ENCODE measurements at places on chromosomes 5 and 9.

GRCh38 chr9:92954049-92954861 is 6.9 kb downstream of the FGD3 start:
- DNase-seq, result peak; percentile 45
- no peaks in the 10 kb centered on the region for H3K36me3 ChIP-seq
- H3K27ac ChIP-seq, result no peak overlapping the region
- H3K4me1 ChIP-seq, result no peaks in the 10 kb centered on the region
- no peak overlapping the region for H3K4me3 ChIP-seq

- H3K4me3 ChIP-seq, result no peak overlapping the region
- no peak overlapping the region for H3K27ac ChIP-seq
- H3K36me3 ChIP-seq, result peaks cover 3% of the 10 kb centered on the region
- H3K4me1 ChIP-seq, result no peaks in the 10 kb centered on the region
- no peaks in the 10 kb centered on the region for H3K27me3 ChIP-seq
- DNase-seq, result no peak
Measured at GRCh38 chr9:15191378-15191777, 115.6 kb downstream of the TTC39B start.

DNA sequence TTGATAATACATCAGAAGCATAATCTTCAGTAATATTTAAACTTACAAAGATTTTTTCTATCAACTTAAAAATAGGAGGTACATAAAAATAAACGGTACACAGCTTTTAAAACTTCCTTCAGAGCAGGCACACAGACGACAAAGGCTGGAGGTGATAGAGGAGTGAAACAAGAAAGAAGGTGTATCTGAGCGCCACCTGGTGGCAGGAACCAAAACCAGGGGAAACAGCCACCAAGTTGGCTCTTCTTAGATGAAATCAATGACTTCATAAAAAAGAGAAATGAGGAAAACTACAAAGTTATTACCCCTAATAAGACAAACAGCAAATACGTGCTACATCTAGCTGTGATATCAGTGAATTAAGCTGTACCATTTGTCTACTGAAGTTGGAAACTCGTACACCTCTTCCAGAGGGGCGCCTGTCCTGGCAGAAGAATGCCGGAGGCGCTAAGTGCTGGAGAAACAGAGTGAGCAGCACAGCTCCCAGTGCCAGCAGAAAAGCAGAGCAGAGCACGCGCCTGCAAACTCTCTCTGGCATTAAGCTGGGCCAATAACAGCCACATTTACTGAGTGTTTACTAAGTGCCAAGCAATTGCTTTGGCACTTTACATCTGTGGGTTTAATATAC is 85.9 kb downstream of the SETX start:
- H3K4me3 ChIP-seq, result no peak overlapping the region
- H3K27ac ChIP-seq, result no peak overlapping the region
- peak; percentile 82 for DNase-seq
- no peaks in the 10 kb centered on the region for H3K36me3 ChIP-seq
- H3K27me3 ChIP-seq, result no peaks in the 10 kb centered on the region

GRCh38 chr5:40575921-40576320 is 103.8 kb upstream of the PTGER4 start:
- no peak overlapping the region for H3K4me3 ChIP-seq
- H3K4me1 ChIP-seq, result peaks cover 3% of the 10 kb centered on the region
- no peaks in the 10 kb centered on the region for H3K27me3 ChIP-seq

GRCh38 chr5:68392617-68393016 is 177.1 kb downstream of the PIK3R1 start:
- no peaks in the 10 kb centered on the region for H3K27me3 ChIP-seq
- H3K4me1 ChIP-seq, result no peaks in the 10 kb centered on the region

DNA sequence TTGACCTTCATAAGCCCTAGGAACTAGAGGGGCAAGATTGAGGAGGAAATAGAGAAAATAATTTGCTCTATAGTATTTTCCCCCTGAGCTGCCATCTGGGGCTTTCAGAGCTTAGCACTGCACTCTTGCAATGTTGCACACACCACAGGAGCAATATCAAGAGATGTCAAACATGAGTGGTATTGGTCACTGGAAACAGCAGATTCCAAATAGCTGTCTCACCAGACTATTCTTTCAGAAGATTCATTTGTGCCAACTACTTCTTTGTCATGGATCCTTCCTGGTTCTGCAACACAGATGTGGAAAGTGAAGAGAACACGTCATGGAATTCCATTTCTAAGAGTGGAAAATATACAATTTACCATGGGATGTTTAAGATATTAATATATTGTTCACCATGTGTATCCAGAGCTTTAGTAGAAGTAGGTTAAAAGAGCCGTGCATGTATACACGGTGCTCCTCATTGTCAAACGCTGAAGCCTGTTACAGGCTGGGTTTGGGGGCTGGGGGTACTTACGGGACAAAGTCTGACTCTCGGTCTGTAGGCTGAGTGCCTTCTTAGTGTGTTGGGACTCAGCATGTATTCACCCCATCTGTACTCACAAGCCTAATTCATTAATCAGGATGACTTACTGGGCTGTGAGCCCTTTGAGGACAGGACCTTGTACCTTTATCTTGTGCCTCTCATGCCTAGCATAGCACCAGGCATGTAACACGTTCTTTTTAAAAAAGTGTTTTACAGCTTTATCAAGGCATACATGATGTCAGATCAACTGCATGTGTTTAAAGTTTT is 31.4 kb upstream of the GDNF start:
- H3K27ac ChIP-seq, result no peak overlapping the region
- DNase-seq, result no peak
- no peak overlapping the region for H3K4me3 ChIP-seq
- H3K4me1 ChIP-seq, result no peaks in the 10 kb centered on the region

- no peak overlapping the region for H3K27ac ChIP-seq
- H3K4me3 ChIP-seq, result no peak overlapping the region
- no peaks in the 10 kb centered on the region for H3K36me3 ChIP-seq
- no peaks in the 10 kb centered on the region for H3K27me3 ChIP-seq
Measured at GRCh38 chr5:54165687-54166086, 144.7 kb downstream of the ARL15 start.

DNA sequence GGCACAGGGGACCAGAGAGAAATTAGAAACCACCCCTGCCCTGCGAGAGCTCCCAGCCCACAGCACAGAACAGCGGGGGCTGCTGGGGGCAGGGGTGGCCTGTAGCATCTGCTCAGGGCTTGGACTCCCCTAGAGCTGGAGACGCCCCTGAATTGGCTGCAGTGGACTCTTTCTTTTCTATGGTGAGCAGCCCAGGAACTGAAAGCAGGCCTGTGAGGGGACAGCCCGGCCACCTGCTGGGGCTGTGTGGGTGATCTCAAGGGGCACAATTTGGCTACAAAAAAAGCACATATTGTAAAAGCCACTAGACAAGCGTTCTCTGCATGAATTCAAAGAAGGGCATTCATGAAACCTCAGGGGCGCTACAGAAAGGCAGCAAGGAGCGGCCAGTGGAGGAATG is 57.5 kb upstream of the ICE1 start:
- H3K27ac ChIP-seq, result no peak overlapping the region
- no peaks in the 10 kb centered on the region for H3K4me1 ChIP-seq
- no peaks in the 10 kb centered on the region for H3K27me3 ChIP-seq
- DNase-seq, result no peak
- no peaks in the 10 kb centered on the region for H3K36me3 ChIP-seq

DNA sequence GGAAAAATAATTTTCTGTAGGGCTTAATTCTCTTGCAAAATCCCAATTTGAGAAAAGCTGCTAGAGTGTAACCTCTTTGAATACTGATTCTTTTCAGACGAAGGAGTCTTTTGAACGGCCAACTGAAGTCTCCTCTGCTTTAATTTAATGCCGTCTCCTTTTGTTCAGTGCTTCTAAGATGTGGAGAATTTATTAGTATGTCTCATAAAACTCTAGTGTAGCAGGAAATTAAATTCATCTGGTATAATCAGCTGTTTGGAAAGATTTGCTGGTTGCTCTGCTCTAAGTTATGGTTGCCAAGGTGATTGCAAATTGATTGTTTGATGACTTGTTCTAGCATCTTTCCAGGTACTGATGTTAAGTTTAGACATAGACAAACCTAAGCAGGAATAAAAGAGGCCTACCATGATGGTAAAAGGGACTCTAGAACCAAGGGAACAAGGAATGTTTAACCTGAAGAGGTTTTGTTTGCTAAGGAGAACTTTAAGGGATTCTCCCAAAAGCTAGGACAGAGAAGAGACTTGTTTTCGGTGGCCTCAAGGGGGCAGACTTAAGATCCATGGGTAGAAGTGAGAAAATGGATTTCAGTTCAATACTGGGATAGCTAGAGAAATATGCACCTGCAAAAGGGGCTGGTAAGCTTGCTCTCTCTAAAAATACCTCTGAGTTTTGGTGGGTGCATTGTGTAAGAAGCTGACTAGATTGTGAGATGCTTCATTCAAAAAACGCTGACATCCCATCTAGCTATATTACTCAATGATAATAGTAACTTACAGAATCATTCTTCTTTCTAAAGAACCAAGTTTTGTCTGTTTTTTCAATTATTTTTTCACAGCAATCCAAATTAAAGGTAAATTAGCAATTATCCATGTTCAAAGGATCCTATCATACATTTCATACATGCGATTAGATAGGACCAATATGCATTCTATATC is 5.7 kb upstream of the ADRB2 start:
- no peak overlapping the region for H3K4me3 ChIP-seq
- DNase-seq, result no peak
- no peaks in the 10 kb centered on the region for H3K4me1 ChIP-seq
- no peak overlapping the region for H3K27ac ChIP-seq
- no peaks in the 10 kb centered on the region for H3K27me3 ChIP-seq
